GM20000 (cell line): ENCODE measurements at places on chromosomes 12 and 14.

- no peak for DNase-seq
These were observed 3.1 kb upstream of the KIF26A start for GRCh38 chr14:104135121-104135903.

DNA sequence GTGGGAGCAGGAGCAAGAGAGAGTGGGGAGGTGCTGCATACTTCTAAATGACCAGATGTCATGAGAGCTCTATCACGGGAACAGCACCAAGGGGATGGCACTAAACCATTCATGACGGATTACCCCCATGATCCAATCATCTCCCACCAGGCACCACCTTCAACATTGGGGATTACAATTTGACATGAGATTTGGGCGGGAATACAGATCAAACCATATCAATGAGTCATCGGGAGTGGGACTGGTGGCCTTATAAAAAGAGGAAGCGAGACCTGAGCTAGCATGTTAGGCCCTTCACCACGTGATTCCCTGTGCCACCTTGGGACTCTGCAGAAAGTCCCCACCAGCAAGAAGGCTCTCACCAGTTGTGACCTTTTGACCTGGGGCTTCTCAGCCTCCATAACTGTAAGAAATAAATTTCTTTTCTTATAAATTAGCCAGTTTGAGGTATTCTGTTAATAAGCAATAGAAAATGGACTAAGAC lies 28.7 kb downstream of the COX8C start:
- DNase-seq: peak; percentile 33

DNA sequence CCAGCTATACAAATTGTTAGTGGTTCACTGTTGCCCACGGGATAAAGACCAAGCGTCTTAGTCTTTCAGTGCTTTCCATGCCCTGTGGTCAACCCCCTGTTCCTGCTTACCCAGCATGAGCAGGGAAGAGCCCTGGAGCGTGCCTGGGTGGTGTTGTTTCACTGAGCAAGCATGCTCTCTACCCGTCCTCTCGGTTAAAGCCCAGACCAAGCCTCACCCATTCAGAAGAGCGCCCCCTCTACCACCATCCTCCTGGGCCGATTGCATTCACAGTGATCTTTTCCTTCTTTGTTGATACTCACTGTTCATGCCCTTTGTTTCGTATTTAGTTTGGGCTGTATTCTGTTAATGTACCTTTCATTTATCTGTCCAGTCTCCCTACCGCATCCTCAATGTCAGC lies 25.1 kb downstream of the DYRK4 start:
- DNase-seq: no peak

GRCh38 chr14:90297876-90298629 lies 33.7 kb downstream of the NRDE2 start:
- DNase-seq: no peak

- no peak for DNase-seq
These were observed 282.7 kb downstream of the NUAK1 start for GRCh38 chr12:105856048-105856405.

DNA sequence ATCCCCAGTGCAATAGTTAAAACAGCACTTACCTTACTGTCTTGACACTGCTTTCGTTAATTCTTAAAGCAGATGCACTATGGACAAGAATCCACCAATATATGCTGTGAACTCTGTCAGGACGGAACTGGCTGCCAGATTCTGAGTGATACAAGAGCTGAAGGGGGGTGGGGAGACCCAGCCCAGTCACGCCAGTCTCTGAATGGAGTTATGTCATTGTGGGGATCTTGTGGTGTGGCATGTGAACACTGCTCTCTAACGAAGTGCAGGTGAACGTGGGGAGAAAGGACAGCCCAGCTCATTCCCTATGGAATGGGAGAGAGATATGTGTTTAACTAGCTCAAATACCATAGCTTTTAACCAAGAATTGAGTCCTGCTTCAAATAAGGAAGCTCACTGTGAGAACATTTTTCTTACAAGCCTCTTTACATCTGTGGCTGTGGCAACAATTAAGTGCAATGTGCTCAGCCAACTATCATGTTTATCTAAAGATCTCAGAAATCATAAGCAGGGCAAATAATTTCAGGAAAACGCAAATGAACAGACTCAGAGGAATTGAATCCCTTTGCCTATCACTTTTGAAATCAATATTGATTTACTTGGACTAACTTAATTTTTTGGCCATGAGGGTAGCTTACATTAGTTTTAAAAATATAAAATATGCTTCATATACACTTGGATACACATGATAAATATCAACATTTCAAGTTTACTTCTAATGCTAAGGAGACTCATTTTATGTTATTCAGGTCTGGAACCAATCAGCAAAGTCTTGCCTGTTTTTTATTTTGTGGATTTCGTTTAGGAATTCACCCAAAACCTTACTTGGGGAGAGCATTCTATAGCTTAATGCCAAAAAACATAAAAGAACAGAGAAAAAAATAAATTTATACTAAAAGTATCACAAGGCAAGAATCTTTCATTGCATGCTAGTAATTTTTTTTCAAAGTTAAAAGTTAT lies at the start of gene LUM:
LUM (minus strand) TSS at position 129 of the 960 bp plus-strand sequence. CDS start 2,515 bp downstream, outside the sequence.
- no peak for DNase-seq

DNA sequence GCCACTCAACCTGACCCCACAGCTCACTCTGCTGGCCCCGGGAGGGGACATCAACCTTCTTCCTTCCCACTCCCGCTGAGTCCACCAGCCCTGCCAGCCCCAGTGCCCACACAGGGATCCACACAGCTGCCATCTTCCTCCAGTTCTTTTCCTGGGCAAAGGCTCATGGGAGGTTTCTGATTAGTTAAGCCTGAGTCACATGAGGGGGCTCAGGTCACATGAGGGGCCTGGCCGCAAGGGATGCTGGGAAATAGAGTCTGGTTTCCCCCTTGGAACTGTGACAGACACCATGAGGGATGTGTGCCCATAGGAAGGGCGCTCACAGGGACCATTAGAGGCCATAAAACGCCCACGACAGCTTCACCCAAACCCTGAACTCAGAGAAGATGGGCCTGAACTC lies 228.7 kb upstream of the SFSWAP start:
- DNase-seq: no peak

DNA sequence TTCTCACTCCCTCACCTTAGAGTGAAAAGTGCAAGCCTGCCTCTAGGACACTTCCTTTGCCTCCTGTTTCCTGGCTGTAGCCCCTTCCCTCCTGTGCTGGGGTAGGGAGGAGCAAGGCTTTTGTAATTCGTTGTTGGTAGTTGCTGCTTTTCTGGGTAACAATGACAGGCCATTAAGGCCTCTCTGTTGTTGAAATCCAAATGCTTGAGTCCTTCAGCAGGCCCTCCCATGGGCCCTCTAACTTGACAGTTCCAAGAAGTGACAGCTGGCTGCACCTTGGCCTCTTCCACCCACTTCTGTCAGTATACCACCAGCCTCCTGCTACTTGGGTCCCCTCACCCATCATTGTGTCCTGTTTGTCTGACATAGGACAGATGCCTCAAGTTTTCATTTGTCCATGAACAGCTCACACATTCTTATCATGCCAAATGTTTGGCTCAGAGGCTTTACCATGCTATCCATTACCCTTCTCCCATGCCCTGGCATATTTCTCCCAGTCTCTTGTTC lies 103.7 kb upstream of the PDE3A start:
- DNase-seq: no peak

GRCh38 chr12:113302886-113303640 lies 31.8 kb downstream of the SLC8B1 start:
- no peak for DNase-seq

DNA sequence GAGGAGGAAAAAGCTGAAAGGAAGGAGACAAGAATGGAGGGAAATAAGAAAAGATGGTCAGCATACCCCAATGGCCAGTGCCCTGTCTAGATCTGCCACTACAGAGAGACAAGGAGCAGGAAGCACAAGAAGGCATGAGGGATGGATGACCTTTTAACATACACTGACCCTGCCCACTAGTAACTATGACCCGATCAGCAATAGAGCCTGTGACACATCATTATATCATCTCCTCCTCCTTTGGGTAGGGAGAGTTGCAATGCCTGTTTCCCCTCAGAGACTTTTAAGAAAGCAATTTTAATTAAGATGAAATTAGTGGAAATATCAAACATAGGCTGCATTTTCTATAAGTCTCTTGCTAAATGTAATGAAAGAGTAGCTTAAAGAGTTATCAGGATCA lies 4.7 kb upstream of the SLC2A13 start:
- DNase-seq: no peak

DNA sequence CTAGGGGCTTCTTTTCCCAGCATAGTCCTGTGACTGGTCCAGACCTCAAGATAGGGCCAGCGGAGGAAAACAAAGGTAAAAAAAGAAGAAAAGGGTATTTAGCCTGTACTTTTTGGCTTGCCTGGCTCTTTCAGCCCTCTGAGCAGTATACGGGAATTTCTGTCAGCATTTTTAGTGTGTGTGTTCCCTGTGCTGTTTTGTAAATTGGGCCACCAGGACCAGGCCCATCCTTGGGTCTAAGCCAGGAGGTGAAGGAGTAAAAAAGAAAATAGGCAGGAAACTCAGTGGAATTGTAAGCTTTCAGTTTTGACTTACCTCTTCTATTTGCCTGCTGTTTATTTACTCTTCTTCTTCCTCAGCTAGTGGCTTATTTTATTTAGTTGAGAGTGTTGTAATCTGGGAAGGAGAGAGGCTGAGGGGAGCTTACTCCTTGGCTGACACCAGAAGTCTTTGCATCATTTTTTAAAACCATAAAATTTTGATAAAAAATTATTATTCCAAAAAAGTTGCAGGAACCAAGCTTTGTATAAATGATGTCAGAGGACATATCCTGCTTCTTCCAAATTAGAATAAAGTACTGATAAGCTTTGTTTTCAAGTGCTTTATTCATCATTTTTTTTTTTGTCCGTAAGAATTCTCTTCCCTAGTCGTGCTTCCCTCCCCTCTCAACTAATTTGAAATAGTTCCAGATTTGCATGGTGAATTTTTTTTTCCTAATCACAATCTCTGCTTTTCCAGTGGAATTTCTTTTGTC lies 63.7 kb downstream of the DIP2B start:
- DNase-seq: no peak
